ENCODE measurements at places on chromosomes 6 and 20.

DNA sequence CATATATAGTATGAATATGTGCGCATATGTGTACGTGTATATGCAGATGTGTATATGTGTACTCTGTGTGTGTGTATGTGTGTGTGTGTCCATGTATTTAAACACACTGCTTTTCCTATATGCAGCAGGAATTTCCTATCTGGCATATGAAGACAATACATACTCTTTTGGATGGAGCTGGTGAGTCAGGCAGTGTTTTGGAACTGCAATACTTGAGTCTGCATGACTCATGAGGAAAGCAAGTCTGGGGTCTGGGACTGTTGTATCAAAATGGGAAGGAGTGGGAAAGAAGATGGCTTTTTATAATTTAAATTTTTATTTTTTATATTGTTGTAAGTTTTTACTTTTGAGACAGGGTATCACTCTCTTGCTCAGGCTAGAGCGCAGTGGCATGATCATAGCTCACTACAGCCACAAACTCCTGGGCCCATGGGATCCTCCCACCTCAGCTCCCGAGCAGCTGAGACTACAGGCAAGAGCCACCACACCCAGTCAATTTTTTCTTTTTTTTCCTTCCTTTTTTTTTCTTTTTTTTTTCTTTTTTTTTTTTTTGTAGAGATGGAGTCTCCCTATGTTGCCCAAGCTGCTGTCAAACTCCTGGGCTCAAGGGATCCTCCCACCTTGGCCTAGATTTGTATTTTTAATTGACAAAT, 72.2 kb downstream of the ATXN1 start:
- no peak for DNase-seq

DNA sequence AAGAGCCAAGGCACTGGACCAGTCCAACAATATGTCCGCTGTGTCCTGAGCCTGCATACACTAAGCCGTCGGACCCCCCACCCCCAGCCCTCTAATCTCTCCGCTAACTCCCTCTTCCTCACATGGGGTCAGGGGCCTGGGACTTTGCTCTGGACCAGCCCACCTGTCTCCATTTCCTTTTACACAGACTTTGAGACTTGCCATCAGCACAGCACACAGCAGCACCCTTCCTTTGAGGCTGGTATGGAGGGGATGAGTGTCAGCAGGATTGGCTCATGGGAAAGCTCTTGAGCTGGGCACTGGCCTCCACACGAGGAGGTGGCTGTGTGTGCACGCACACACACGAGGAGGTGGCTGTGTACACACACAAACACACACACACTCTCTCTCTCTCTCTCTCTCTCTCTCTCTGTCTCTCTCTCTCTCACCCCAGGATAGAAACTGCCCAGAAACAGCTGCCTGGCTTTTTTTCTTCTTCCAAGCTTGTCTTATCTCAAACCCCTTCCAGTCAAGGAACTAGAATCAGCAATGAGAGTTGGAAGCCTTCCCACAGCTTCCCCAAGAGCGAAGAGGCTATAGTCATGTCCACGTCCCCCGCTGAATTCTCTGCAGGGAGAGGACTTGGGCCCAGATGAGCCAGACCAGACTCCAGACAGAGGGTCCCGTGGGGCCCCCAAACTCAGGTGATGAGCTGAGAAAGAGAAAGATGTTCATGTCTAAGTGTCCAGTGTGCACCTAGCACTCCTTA, 18.6 kb downstream of the SLC9A8 start:
- no peak for DNase-seq

- DNase-seq = no peak
These were observed 12.0 kb upstream of the GRM4 start for GRCh38 chr6:34157851-34158250.

GRCh38 chr6:129733290-129733689, 23.3 kb upstream of the ARHGAP18 start:
- no peak for DNase-seq

GRCh38 chr6:32149932-32150870, 1.5 kb downstream of the PRRT1 start:
- DNase-seq = no peak

GRCh38 chr6:6843057-6843627, 254.6 kb downstream of the LY86 start:
- DNase-seq = no peak

- DNase-seq = no peak
These were observed 148.4 kb downstream of the SYCP2 start for GRCh38 chr20:59784791-59785668.

DNA sequence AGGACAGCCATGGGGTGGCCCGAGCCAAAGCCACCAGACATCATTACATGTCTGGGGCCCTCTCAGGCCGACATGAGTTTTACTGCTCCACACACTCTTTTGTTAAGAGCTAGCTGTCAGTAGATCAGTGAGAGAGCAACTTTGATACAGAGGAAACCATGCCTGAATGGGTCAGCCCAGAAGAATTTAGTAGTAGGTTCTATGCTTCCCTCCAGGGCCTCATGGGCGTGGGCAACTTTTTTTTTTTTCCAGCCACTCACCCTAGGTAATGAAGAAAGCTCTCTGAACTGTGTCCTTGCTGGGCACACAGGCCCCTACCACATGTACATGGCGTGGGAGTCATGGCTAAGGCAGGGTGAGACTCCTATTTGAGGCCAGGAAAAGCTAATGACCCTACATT, 38.8 kb downstream of the HLA-F start:
- no peak for DNase-seq

- no peak for DNase-seq
These were observed 265.7 kb downstream of the ADGRG6 start for GRCh38 chr6:142567461-142567860.

GRCh38 chr6:142459271-142459670, 157.5 kb downstream of the ADGRG6 start:
- DNase-seq = no peak

DNA sequence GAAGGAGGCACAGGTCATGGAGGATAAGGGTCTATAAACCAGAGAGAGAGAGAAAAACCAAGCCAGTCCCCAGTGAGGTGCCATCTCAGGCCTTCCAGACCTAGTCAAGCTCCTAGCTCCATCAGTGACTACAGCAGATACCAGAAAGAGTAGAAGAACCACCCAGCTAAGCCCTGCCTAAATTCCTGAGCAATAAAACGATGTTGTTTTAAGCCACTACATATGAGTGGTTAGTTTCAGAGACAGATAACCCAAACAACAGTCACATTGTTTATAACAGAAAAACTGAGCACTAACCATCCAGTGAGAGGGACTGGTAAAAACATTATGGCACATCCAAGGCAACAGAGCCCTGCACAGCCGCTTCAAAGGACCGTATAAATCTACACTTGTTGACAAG, 59.2 kb downstream of the BMP7 start:
- no peak for DNase-seq

DNA sequence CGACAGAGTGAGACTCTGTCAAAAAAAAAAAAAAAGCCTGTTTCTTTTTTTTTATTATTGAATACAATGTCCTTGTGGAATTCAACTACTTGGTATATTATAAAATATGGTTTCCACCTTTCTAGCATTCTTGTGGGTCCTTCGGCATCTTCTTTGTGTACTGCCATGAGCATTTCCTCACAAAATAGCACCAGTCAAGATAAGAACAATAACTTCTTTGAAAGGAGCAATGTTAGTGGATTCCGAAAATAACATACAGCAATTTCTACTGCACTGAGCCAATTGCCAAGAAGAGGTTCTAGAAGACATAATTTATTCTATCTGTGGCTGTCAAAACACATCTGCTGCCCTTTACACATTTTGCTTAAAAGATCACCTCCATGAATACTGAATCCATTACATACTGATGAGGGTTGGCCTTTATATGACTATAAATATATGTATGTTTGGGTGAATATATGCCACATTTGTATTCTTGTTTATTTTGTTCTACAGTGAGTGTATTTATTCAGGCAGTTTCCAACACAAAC, 19.1 kb upstream of the SPTLC3 start:
- no peak for DNase-seq

- no peak for DNase-seq
These were observed 7.8 kb downstream of the RBM38 start for GRCh38 chr20:57398901-57399535.

- no peak for DNase-seq
These were observed 56.8 kb downstream of the TFAP2C start for GRCh38 chr20:56685879-56686278.

DNA sequence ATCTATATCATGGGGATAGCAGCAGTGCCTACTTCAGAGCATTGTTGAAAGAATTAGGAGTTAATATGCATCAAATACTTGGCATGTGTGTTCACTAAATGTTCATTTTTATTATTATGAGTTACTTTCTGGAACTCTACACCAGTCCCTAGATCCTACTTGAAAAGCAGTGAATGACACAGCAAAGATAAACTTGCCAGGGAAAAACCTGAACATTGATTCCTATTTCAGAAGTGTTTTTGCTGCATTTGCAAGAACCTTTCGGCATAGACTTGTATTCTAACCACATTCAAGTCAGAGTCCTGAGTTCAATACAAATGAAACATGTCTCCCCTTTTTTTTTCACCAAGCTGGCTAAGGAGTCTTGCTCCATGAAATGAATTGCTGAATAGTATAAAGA, 187.4 kb upstream of the TAB2 start:
- no peak for DNase-seq

- DNase-seq = no peak
These were observed 48.2 kb downstream of the DSTN start for GRCh38 chr20:17617868-17618672.

GRCh38 chr20:19486446-19486845, 271.6 kb upstream of the RIN2 start:
- no peak for DNase-seq

DNA sequence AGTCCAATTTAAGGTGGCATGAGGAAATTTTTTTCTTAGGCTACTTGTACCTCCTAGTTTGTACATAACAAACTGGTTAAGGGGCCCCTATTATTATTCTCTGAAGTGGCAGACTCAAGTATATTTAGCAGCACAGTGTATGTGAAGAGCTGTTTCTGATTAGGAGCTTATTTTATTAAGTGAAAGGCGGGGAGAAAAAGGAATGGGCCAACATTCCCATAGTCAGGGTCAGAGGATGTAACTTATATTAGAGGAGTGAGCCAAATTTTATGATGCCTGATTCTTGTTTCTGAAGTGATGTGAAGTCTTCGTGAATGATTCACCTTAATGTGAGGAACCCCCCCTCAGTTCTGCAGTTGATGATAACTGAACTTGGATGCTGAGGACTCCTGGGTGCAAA, 2.8 kb downstream of the HECA start:
- no peak for DNase-seq

DNA sequence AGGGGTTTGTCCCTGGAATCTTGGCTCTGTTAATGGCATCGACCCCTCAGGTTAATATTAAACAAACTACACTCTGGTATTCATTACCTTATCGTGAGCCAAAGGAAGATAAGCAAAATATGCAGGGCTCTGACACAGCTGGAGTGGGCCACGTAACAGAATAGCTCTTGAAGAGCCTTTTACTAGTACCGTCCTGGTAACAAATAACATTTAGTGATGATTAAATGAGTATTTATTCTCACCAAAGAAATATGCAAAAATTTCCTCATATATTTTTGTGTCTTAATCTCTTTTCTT, 20.1 kb upstream of the UTRN start:
- no peak for DNase-seq

DNA sequence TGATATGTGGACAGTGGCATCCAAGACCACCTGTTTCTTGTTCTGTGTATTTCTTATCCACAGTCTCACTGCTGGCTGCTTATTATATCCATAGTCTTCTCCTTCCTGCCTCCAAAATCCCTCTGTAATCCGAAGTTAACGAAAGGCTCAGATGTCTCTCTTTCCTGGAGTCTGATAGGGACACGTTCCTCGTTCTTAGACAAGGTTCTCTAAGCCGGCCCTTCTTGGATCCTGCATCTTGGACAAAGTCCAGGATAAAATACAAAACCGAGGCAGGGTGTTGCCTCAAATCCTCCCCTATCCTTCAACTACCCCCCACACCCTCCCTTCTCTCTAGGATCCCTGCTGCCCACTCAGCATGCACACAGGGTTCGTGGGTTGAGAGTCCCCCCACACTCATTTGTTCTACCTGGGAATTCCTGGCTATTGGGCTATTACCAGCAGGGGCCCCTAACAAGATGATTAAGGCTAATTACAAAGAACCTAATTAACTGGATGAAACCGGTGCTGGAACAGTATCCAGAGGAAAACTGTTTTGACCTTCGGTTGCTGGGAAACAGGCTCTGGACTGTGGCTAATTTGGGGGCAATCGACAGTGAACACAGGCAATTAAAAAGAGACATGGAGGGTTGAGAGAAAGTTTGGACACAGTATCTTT, 32.7 kb upstream of the MRPS10 start:
- DNase-seq = no peak

GRCh38 chr20:32839227-32839981, 19.3 kb upstream of the EFCAB8 start:
- DNase-seq = no peak

GRCh38 chr6:39281312-39281980, 32.8 kb downstream of the KCNK17 start:
- DNase-seq = no peak

DNA sequence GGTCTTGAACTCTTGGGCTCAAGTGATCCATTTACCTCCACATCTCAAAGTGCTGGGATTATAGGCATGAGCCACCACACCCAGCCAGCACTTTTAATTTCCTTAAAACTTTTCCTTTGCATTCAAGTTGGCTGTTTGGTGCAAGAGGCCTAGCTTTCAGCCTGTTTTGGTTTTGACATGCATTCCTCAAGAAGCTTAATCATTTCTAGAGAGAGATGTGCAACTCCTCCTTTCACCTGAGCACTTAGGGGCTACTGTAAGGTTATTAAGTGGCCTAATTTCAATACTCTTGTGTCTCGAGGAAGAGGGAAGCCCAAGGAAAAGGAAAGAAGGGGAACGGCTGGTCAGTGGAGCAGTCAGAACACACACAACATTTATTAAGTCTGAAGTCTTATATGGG, 13.8 kb upstream of the BLOC1S5 start:
- no peak for DNase-seq

DNA sequence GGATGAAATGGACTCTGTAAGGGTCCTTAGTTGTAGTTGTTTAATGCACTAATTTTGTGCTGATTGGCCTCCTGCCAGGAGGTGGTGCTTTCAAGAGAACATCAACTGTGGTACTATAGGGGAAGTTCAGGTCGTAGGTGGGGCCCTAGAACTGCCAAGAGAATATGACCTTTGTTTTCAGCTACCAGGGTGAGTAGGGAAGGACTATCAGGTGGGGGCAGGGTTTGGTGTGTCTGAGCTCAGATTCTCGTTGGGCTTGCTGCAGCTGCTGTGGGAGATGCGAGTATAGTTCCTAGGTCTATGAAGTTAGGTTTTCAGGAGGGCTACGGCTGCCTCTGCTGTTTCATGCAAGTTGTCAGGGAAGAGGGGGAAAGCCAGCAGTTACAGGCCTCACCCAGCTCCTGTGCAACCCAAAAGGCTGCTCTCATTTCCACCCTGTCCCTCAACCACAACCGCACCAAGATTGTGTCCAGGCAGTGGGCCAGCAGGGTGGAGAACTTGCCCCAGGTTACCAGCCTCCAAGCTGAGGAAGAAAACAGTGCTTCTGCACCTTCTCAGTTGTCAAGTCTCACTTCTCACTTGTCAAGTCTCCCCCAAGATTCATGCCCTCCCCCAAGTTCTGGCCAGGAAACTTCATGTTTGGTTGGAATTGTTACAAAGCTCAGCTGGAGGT, 626.5 kb upstream of the MAP3K7 start:
- DNase-seq = no peak

GRCh38 chr20:842547-842940, 9.0 kb downstream of the FAM110A start:
- DNase-seq = no peak

- DNase-seq = no peak
These were observed 10.0 kb downstream of the TRAM2 start for GRCh38 chr6:52566853-52567279.

Data from activated T-helper 1 cell treated with anti-CD3 and anti-CD28 coated beads, Interleukin-2, amount 50 U/mL, for 16 hours (primary cell).